Left lobe of liver (tissue), 2 donors: ENCODE measurements at places on chromosomes 5 and 9. TPM values are rescaled to one million over a fixed set of nuclear protein-coding genes. Genes with fewer than 3 reads are reported as not detected.
A peak's percentile ranks its signal among the peaks of the same experiment; 100 is the strongest.

DNA sequence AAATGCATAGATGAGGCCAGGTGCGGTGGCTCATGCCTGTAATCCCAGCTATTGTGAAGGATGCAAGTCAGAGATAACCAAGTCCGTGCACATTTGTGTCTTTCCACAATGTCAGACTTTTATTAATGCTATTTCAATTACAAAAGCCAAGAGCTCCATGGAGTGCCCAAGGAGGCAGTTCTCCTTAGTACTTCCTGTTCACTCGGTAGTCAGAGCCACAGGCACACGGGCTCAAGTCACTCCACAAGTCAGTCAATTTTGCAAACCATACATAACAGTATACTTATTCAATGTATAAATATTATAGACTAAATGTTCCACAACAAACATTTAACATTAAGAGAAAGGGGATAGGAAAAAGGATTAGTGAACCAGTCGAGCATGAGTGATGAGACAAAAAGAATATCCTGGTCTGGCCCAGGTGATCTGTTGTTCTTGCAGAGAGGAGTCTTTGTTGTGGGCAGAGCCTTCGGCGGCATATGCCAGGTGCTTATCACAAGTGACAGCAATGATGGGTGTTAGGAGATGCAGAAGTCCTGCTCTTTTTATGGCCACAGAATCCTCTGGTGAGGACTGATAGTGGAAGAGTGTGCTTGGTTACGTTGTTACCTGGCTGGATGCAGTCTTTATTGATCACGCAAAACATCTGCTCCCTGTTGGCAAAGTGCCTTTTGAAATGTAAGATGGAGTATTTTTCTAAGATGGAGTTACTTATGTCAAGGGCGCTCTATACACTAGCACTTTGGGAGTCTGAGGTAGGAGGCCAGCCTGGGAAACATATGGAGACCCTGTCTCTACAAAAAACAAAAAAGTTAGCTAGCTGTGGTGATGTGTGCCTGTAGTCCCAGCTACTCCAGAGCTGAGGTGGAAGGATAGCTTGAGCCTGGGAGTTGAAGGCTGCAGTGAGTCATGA is 167.0 kb upstream of the FBXL17 start:
- DNase-seq, result no peak

The PNPLA7 gene
- 17.7 TPM for total RNA-seq

DNA sequence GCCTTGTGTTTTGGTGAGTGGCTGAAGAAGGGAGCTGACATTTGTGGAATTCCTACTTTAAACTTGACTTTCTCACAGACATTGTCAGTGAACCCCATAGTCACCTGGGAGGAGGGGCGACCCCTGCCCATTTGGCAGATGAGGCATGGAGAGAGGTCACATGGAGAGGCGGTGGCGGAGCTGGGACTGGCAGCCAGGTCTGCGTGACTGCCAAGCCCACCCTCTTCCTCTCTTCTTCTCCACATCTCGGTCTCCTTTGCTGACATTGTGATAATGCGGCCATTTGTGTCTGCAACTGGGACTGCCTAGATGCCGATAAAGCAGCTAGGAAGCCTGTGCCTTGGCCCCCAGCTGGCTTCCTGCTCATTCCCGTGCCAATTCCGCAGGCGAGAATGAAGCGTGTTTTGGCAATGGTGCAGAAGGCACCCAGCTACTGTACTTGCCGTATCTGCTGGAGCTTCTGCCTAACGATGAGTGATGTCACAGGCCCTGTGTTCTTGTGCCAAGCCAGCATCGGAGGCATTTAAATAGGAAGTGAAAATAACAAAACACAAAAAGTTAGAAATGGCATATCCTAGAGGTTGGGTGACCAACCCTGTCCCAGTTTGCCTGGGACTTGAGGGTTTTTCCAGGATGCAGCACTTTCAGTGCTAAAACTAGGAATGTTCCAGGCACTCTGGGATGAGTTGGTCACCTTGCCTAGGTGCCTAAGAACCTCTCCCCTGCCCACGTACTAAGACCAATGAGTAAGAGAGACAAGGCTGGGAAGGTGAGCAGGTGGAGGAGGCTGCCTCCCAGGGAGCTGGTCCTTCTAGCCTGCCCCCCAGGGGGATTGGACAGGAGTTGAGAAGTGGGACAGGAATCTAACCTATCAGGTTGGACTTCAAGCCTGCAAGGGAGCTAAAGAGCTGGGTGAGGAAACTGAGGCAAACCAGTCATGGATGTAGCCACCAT is 23.6 kb downstream of the OLFML2A start:
- DNase-seq, result no peak

DNA sequence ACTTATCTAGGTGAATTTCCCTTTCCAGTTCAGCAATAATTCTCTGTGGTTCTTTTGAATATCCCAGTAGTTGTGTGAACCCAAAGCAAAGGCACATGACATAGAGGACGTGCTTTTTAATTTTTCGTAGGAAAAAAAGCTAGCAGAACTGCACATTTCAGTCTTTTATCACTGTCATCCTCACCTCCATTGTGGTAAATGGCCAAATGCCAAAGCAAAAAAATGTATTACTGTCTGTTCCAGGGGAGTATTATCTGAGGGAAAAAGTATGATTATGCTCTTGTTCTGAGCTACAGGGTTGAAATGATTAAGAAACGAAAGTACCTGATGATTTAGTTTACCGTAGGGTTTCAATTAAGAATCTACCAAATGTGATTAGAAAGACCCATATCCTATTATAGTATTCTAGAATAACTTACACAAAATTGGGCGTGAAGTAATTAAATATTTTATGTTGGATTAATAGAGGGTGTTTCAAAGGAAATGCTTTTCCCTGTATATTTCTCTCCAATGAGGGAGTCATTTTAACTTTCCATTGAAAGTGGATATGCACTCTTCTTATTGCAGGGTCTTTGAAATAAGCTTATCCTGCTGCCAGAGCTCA is 62.7 kb downstream of the CAVIN4 start:
- no peak for DNase-seq

GRCh38 chr5:104793755-104794080 is 1231.1 kb upstream of the NUDT12 start:
- no peak for DNase-seq

The CDH18 gene
- not detected for total RNA-seq

The CRHBP gene
- total RNA-seq, result 26.4 TPM

- no peak for DNase-seq
Observed at GRCh38 chr9:95080961-95081647, 236.4 kb downstream of the FANCC start.

DNA sequence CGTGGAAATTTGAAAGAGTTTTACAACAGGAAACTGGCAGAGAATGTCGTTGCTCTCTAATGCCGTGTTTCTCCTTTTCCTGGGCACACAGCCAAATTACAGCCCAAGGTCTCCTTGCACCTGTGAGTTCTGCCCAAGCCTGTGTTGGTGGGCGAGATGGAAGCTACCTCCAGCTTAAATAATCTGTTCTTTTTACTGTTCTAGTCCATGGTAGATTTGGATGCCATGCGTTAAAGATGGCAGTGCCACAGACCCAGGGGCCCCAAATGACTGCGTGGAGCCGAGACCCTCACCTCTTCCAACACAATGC is 92.6 kb upstream of the IRX4 start:
- no peak for DNase-seq

DNA sequence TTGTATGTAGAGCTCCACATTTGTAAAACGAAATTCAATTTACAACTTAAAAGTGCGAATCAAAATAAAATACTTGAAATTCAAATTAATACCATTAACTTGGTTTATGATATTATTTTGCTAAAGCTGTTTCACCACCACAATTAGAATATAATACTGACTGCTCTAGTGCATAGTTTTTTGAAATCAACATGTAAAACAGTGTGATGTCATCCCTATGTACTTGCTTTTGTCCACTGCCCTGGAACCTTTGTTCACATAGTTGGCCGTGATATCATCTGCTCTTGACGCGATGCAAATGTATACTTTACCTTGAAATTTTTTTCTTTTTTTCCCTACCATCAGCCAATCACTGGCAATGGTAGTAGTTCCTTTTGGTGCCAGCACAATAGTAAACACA is 125.4 kb downstream of the PARP8 start:
- no peak for DNase-seq

DNA sequence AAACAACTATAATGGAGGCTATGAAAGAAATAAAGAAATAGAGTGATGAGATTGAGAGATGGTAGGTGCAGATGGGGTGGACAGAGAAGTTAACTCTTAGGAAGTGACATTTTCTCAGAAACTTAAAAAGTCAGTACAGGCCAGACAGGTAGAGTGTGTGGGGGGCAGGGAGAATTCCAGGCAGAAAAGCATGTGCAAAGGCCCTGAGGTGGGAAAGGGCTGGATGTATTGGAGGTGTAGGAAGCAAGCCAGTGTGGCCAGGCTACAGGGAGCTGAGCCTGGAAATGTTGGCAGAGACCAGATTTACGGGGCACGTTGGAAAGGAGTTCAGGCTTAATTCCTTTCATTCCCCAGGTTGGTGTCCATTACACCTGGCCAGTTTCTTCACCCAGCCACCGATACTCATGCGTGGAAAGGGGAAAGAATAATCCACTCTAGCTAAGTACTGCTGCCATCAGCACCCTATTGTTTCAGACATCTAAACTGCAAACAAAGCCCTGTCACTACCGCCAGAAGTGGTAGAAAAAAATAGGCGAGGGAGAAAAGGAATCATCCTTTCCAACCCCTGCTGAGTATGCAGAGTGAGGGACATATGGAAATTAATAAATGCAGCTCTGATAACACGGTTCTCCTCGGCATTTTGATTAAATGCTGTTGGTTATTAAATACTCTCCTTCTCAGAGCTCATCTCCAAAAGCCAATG is 116.8 kb upstream of the GPR151 start:
- DNase-seq, result no peak

The TAF11L3 gene
- total RNA-seq, result not detected

DNA sequence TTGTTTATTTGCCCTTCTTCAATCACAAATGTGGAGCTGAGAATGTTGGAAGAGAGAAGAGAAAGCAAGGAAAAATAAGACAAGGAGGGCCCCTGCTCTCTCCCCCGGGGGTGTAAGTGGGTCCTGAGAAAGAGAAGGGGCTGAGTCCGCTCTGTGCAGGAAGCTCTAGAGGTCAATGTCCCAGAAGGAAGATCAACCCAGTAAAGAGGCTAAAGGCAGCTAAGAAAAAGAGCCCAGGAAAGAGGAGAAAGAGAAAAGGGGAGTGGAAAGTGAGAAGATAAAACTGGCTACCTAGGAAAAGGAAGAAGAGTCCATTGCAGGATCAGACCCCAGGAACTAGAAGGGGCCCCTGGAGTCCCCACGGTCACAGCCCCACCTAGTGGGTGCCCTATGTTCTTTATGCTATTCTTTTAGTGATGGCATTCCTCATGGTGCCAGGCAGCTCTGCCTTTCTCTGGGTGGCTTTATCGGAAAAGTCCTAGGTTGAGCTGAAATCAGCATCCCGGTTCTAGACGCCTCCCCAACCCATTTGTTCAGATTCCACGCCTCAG is 583.4 kb downstream of the ACTL7B start:
- peak; percentile 60 for DNase-seq

DNA sequence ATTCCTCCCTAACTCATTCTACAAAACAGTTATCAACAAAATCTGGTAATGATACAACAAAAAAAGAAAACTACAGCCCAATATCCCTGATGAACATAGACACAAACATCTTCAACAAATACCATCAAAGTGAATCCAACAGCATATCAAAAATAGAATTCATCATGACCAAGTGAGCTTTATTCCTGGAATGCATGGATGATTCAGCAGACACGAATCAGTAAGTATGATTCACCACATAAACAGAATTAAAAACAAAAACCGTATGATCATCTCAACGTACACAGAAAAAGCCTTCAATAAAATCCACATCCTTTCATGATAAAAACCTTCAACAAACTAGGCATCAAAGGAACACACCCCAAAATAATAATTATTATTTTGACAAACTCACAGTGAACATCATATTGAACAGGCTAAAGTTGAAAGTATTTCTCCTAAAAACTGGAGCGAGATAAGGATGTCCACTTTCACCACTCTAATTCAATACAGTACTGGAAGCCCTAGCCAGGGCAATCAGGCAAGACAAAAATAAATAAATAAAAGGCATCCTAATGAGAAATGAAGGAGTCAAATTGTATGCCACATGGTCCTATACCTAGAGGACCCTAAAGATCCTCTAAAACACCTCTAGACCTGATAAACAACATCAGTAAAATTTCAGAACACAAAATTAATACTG is 305.1 kb upstream of the RGMB start:
- no peak for DNase-seq

GRCh38 chr5:23466401-23466912 is 41.0 kb upstream of the PRDM9 start:
- no peak for DNase-seq

GRCh38 chr9:112054916-112055315 is 120.2 kb downstream of the SUSD1 start:
- DNase-seq, result no peak

GRCh38 chr9:4167079-4167671 is 132.7 kb downstream of the GLIS3 start:
- no peak for DNase-seq

DNA sequence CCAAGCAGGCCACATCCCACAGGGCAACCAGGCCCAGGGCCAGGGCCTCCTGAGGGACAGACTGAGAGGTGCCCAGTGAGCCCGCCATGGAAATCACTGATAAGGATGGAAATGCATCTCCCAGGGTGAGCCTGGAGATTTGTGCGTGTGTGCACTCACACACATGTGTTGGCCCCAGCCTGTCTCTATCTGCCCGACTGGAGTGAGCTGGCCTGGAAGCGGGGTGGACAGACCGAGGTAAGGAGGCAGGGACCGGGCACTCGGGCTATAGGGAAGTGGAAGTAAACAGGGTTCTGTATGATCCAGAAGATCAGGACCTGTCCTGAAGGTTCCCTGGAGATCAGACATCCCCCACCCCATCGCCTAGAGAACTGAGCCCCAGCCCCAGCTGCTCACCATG is 17.4 kb downstream of the GFI1B start:
- DNase-seq, result no peak

DNA sequence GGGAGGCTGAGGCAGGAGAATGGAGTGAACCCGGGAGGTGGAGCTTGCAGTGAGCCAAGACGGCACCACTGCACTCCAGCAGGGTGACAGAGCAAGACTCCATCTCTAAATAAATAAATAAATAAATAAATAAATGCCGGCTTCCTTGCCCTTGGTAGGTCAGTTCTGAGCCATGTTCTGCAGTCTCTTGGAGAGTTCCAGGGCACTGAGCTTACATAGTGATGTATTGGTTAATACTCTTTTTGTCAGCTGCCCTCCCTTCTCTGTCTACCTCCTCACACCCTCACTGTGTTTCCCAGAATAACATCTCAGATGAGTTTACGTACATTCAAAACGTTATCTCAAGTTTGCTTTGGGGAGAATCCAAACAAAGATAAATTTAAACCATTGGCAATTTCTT is 45.2 kb upstream of the FER start:
- no peak for DNase-seq

DNA sequence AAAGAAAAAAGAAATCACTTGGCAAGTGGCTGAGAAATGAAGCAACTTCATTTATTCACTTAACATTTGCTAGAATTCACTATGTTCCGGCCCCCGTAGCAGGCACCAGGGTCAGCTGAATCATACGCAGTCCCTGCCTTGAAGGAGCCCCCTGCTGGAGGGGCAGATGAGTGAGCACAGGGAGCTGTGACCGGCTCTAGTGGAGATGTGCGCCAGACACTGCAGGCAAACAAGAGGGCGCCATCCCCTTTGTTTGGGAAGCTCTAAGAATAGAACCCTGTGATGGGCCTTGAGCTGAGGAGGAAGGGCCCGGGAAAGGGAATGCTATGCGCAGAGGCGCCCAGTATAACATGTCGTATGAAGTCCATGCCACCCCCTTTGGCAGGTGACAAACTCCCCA is 20.2 kb upstream of the RPL26L1 start:
- no peak for DNase-seq

The TTC33 gene
- 7.0 TPM for total RNA-seq
